ENCODE measurements at places on chromosomes 3 and 15. TPM values are rescaled to one million over a fixed set of nuclear protein-coding genes. Genes with fewer than 3 reads are reported as not detected.

Gene GPR156
- total RNA-seq: 9.1 TPM

Gene CFAP92
- total RNA-seq: 1.6 TPM

Gene STRIT1
- total RNA-seq: not detected

Gene SPATA16
- total RNA-seq: not detected

Gene FANCD2
- 7.8 TPM for total RNA-seq

Gene PFN2
- 434 TPM for total RNA-seq

Gene RNU5B-1
- not detected for total RNA-seq

Gene MGLL
- total RNA-seq: 62.9 TPM
